WTC11 (cell line): ENCODE measurements at places on chromosomes 11 and 22. TPM values are rescaled to one million over a fixed set of nuclear protein-coding genes. Genes with fewer than 3 reads are reported as not detected.
A peak's percentile ranks its signal among the peaks of the same experiment; 100 is the strongest.

GRCh38 chr22:24954114-24954463 is 1.6 kb downstream of the KIAA1671 start:
- no peak for DNase-seq

DNA sequence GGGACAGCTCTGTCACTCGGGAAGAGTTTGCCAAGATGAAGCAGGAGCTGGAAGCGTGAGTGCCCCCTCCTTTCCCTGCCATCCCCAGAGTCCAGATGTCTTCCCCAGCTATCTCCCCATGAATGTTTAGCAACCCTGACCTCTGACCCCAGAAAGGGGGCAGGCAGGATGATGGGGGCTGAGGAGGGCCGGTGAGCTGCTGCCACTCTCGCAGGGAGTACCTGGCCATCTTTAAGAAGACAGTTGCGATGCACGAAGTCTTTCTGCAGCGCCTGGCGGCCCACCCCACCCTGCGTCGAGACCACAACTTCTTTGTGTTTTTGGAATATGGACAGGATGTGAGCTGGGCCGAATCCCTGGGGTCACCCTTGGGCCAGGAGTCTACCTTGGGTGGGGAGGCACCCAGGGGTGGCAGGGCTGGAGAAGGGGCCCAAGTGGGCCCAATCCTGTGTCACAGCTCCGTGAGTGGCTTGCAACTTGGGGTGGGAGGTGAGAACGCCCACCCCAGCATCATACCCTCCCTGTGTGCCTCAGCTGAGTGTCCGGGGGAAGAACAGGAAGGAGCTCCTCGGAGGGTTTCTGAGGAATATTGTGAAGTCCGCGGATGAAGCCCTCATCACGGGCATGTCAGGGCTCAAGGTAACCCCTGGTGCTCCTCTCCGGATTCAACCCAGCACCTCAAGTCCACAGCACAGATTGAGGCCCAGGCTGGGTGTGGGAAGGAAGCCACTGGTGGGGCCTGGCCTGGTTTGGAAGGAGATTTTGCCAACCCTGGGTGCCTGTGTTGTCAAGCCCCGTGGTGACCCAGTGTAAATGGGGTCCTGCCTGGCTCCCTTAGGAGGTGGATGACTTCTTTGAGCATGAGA is 7.5 kb downstream of the CFL1 start:
- no peak for DNase-seq

DNA sequence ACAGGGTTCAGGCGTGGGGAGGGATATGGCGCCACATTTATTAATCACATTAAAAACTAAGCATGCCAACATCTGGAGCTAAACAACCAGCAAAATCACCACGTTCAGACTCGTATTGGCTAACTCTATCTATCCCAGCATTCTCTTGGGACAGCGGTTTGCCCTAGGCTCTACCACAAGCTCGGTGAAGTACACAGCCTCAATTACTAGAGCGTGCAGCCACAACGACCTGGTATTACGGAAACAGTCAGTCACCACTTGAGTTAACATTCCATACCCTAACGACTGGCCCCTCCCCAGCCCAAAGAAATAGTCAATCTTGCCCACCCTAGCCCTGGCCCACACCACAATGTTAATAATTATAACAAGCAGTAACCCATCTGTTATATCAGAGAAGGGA is 32.1 kb downstream of the APOL5 start:
- DNase-seq: no peak

DNA sequence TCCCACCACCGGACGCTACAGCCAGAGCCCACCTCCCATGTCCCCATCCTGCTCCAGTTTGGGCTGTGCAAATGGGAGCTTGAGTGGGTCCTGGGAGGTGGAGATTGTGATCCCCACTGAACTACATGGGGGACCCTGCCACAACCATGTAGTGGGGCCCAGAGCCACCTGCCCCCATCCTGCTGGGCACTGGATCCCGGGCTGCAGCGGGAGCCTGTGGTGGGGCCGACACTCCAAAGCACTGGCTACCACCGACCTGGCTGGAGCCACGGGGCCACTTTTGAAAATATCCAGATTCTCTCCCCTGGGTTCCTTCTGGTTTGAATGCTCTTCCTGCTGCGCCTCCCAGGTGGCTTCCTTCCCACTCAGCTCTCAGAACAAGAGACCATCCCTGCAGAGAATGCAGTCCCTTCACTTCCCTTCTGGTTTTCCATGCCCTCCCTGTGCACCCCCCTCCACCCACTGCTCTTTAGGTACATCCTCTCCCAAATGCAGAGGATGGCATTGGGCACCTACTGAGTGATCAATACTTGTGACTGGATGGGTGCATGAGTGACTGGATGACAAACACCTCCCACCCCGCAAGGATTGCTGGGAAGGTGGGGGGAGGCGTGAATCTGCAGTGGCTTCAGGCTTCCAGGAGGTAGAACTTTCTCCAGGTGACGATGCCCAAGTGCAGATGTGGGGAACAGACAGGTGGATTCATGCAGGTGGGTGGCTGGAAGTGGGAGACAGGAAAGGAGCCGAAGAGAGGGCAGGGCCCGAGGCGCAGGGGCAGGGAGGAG is 846 bp upstream of the UNC93B1 start:
- DNase-seq: peak; percentile 12

DNA sequence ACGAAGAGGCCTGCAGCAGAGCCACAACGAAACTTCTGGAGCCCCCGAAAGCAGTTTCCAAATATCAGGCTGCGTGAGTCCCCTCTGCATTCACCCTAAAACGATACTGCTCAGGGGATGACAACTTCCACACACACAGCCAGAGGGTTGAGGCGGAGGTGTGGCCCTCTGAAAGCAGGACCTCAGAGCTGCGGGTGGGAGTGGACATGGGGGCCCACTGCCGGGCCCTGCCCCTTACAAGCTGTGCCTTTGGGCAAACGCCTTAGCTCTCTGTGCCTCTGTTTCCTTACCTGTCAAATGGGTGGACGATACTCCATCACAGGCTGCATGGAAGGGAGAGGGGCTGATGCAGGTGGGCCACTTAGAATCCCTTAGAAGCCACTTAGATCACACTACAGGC is 53.1 kb downstream of the TRMU start:
- no peak for DNase-seq

DNA sequence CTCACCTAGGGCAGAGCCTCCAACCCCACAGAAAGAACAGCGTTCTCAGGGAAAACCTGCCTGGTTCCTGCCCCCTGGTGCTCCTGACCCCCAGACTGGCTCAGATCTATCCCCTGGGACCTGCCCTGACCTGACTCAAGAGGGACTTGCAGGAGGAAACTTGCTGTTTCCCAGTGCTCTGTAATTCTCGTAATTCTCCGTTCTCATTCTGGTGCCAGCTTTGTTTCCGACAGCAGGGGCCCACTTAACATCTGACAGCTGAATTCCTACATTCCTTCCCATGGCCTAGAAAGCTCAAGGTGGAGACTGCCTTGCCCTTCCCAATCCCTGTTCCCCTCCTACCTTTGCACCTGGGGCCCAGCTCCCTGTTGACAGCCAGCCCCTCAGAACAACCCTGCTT is 12.5 kb upstream of the CSF2RB start:
- peak; percentile 61 for DNase-seq

DNA sequence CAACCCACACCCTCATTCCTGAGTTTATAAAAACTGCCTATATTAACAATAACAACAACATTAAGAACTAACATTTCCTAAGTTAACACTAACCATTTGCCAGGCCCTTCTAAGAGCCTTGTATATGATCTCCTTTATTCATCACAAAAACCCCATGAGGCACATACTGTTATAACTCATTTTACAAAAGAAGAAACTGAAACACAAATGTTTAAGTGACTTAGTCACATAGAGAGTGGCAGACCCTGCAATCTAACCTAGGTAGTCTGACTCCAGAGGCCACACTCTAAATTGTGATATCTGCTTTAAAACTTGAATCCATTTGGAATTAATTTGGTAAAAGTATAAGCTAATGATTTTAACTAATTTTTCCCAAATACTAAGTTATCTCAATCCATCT is 116.1 kb downstream of the SYT9 start:
- DNase-seq: no peak

GRCh38 chr11:68295940-68296339 is 16.5 kb upstream of the LRP5 start:
- DNase-seq: no peak

- DNase-seq: no peak
Observed at GRCh38 chr22:39472570-39473556, 16.1 kb downstream of the MGAT3 start.

DNA sequence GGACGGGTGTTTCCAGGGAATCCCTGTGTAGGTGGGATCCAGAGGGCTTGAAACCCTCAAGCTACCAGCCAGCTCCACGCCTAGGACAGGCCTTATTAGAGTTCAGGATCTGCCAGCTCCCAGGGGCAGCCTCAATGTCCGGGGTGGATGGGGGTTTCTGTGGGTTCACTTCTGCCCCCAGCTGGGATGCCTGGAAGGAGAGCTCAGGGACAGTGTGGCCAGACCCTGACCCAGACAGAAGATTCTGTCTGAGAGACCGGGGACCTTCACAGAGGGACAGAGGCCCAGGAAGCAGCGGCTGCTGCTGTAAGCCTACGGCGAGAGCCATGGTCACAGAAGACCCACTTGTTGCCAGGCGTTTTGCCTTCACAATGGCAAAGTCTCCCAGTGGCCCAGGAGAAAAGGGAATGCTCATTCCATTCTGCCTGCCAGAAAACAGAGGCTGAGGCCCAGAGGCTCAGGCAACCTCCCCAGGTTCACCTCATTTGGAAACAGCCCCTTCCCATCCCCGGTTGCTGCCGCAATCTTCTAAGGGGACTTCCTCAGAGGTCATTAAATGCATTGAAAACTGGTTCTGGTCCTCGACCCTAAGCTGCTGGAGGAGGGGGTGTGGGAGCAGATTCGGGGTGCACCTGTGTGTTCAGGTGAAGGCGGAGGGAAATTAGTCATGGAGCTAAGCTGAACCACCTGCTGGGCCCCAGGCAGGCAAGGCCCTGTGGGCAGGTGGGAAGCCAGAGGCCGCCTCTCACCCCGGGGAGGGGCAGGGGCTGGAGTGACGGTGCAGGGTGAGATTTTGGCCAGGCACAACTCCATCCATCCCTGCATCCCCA is 4.9 kb upstream of the KRTAP5-6 start:
- no peak for DNase-seq

DNA sequence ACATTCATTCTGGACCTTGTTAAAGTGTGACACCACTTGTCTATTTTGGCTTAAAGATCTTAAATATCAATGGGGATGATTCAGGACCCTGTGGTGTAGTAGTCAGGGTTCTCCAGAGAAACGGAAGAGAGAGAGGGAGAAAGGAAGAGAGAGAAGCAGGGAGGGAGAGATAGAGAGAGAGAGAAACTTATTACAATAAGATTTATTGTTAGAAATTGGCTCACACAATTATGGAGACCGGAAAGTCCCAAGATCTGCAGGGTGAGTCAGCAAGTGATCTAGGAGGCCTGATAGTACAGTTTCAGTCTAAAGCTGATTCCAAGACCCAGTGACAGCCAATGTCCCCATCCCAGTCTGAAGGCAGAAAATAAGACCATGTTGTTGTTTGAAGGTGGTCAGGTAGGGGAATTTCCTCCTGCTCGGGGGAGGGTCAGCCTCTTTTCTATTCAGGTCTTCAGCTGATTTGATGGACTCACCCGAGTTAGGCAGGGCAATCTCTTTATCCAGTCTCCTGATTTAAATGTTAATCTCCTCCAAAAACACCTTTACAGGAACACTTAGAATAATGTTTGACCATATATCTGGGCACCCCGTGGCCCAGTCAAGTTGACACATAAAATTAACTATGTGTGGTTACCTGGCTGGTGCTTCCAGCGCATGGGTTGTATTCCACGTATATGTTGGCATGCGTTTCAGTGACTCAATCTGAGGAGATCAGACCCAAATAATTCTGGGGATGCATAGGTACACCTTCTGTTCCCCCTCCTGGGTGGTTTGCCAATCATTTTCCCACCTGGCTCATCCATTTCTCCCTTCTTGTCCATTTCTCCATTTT is 1350.5 kb downstream of the TBC1D22A start:
- no peak for DNase-seq

- DNase-seq: no peak
Observed at GRCh38 chr11:43983221-43983810, 40.9 kb downstream of the C11orf96 start.

GRCh38 chr11:27122001-27122400 is 81.4 kb downstream of the BBOX1 start:
- no peak for DNase-seq

DNA sequence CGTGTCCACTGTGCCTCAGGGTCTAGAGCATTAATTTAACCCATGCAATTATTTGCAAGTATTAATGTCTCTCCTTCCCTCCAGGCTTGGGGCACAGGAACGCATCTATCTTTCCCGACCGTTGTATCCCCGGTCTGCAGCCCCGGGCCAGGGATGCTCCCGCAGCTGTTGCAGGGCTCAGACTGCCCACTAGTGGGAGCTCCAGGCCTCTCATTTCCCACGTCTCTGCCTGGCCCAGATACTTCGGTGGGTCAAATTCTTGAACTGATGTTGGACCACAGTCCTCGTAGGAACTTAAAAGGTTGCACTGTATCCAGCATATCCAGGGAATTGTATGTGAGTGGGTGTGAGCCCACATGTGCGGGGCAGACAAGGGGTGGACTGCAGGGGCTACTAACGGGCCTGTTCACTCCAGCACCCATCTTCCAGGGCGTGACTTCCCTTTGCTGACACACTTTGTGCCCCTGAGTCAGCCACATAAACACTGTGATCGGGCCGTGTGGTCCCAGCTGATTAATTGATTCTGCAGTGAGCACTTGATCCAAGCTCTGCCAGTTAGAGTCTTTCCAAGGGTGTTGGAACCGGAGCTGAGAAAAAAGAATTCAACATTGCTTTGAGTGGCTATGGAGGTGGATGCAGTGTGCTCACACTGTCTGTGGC is 451.3 kb downstream of the TBC1D22A start:
- peak; percentile 79 for DNase-seq

Gene RAG1
- total RNA-seq: 0.55 to 0.90 TPM (median 0.82 TPM) in 3 replicates

Gene TYR
- not detected in 3 replicates for total RNA-seq

Gene SLC25A17
- total RNA-seq: 22.0 to 29.6 TPM (median 25.2 TPM) in 3 replicates

Gene NXPE2
- total RNA-seq: not detected in 3 replicates

Gene ST14
- 27.5 to 33.9 TPM (median 27.8 TPM) in 3 replicates for total RNA-seq

Gene SMTNL1
- total RNA-seq: 0.26 to 0.39 TPM (median 0.34 TPM) in 3 replicates

Gene MRTFA
- total RNA-seq: 39.7 to 49.8 TPM (median 48.4 TPM) in 3 replicates

Gene AGBL2
- 3.7 to 4.2 TPM (median 4.1 TPM) in 3 replicates for total RNA-seq

Gene KLHL22
- 9.9 to 15.7 TPM (median 12.1 TPM) in 3 replicates for total RNA-seq
